ENCODE measurements at places on chromosomes 7 and 10. TPM values are rescaled to one million over a fixed set of nuclear protein-coding genes. Genes with fewer than 3 reads are reported as not detected.

The SCIN gene
- total RNA-seq, result not detected

The LIPM gene
- total RNA-seq, result not detected

DNA sequence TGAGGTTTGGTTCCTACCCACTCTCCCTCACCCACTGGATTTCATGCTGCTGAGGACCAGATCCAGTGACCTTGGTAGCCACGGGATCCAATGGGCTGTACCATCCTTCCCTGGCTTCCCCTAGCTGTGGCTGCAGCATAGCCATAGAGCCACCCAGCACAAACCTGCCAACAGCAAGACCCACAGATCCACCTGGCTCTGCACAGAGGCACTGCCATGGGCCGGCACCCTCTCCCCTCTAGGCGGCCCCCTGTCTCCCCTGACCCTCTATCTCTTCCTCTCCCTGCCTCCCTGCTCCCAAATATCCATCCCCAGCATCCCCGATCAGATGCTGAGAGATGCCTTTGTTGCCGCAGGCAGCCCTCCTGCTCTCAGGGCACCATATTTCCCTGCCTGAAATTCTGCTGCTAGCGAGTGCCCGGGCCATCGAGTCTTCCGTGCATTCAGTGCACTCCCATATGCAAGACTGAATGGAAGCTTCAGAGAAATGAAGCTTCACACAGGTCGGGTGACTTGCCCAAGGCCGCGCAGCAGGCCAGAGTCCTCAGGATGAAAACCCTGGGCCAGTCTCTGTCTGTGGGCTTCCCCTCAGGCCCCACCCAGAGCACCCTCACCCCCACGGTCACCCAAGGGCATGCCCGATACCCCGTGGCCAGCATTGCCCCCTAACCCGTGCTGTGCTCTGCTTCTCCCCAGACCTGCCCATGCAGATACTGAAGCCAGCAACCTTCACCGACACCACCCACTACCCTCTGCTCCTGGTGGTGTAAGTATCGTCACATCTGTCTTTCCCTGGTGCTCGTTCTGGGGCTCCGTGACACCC is 130.8 kb downstream of the PAXIP1 start:
- no peaks in the 10 kb centered on the region for H3K36me3 ChIP-seq
- H3K4me1 ChIP-seq, result no peaks in the 10 kb centered on the region
- H3K27me3 ChIP-seq, result peaks cover 23% of the 10 kb centered on the region
- no peak overlapping the region for H3K4me3 ChIP-seq
- no peak overlapping the region for H3K27ac ChIP-seq
- DNase-seq, result no peak

GRCh38 chr10:113503930-113504329 is 48.9 kb upstream of the HABP2 start:
- peaks cover 11% of the 10 kb centered on the region for H3K27me3 ChIP-seq
- no peaks in the 10 kb centered on the region for H3K4me1 ChIP-seq
- no peak overlapping the region for H3K27ac ChIP-seq
- H3K4me3 ChIP-seq, result no peak overlapping the region
- no peak for DNase-seq

- no peak overlapping the region for H3K4me3 ChIP-seq
- no peaks in the 10 kb centered on the region for H3K36me3 ChIP-seq
- no peak overlapping the region for H3K27ac ChIP-seq
- H3K27me3 ChIP-seq, result peaks cover 13% of the 10 kb centered on the region
- H3K4me1 ChIP-seq, result peaks cover 10% of the 10 kb centered on the region
Measured at GRCh38 chr10:129029851-129030602, 437.0 kb upstream of the MGMT start.

DNA sequence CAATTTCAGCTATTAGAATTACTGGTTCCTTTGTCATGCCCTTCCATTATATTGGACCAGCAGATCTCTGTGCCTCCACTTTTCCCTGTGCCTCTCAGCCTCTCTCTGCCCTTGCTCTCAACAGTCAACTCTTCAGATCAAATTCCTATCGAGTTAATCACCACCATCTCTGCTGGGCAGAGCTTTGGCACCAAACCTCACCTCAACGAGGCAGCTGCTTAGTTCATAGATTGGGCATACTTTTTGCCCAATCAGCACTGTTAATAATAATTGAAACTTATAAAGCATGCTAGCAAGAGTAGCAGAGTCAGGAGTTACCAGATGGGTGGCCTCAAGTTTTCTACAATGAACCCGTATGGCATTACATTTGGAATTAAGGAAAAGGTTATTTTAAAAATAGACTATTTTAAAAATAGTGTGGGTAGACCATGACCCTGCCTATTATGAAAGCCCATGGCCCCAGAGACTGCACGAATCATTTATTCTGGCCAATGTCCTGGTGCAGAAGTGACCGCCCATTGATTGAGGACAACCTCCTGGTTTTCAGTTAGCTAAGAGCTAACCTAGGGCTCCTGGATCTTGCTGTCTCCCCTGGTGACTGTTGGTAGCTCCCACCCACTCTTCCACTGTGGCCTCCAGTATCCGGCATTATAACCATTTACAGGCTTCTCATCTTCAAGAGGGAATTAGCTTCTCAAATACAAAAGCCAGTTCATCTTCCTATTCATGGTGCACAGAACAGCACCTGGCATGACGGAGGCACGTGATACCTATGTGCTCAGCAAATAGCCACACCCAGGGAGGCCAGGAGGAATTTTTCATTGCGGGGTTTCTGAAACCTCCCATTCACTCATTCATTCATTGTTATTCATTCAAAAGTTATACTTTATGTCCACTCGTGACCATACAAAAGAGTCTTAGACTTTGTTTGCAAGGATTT is 265.4 kb downstream of the INHBA start:
- no peaks in the 10 kb centered on the region for H3K27me3 ChIP-seq
- no peaks in the 10 kb centered on the region for H3K4me1 ChIP-seq
- no peak overlapping the region for H3K27ac ChIP-seq
- no peaks in the 10 kb centered on the region for H3K36me3 ChIP-seq
- no peak for DNase-seq
- H3K4me3 ChIP-seq, result no peak overlapping the region

DNA sequence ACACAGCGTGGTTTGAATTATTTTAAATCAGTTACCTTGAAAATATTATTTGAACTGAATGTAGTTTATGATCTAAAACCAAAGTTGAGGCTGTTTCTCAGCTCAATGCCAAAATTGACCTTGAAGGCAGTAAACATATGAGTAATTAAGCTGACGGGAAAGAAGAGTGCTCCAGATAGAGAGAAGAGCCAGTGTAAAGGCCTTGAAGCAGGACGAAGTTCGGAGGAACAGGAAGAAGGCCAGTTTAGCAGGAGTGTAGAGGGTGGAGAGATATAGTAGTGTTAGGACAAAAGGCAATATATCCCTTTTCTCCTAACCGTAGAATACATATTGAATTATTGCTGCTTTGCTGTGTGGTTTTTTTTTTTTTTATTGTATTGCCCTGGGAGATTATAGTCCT is 63.2 kb downstream of the CYP51A1 start:
- H3K36me3 ChIP-seq, result peaks cover 23% of the 10 kb centered on the region
- H3K27me3 ChIP-seq, result no peaks in the 10 kb centered on the region
- H3K4me3 ChIP-seq, result no peak overlapping the region
- H3K27ac ChIP-seq, result no peak overlapping the region
- no peak for DNase-seq
